ENCODE measurements at places on chromosomes 4 and X.

DNA sequence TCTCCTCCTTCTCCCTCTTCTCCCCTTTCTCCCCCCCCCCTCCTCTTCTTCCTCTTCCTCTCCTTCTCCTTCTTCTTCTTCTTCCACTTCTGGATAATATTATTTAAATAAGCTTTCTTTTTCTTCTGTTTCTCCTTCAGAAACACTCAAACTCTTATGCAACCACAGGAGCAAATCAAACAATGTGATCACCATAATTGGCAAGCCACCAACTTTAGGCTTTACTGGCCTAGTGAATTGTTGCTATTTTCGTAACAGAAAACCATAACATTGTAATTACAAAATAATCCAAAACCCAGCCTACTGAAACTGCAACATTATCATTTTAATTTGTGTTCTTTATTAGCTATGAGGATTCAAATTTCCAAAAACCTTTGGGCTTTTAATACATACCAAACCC, 14.3 kb downstream of the DCAF8L1 start:
- no peak for DNase-seq

DNA sequence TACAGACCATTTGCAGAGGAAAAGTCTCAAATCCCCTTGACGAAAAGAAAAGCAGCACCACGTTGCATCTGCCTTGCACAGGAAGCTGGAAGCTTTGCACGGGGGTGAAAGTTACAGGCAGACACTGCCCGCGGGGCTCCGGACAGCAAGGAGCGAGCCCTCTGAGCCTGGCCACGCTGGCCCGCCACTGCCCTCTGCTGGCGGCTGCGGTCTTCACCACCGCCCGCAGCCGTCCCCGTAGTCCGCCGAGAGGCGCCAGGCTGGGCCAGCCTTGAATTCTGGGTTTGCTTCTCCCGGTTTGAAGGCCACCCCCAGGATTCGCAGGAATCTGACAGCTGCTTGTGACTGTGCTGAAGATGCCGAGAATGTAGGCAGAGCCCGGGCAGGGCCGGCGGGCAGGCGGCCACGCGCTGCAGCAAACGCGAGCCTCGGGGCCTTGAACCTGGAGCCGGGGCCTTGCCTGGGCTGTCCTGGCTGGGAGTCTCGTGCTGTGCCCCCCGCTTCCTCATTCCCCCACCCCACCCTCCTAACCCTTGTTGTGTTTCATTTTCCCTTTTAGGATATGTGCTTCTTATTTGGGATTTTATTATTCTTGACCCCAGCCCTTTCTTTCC, 49.2 kb downstream of the ENPP6 start:
- DNase-seq: peak; percentile 73

- no peak for DNase-seq
Measured at GRCh38 chrX:112819008-112819640, 21.5 kb downstream of the AMOT start.

DNA sequence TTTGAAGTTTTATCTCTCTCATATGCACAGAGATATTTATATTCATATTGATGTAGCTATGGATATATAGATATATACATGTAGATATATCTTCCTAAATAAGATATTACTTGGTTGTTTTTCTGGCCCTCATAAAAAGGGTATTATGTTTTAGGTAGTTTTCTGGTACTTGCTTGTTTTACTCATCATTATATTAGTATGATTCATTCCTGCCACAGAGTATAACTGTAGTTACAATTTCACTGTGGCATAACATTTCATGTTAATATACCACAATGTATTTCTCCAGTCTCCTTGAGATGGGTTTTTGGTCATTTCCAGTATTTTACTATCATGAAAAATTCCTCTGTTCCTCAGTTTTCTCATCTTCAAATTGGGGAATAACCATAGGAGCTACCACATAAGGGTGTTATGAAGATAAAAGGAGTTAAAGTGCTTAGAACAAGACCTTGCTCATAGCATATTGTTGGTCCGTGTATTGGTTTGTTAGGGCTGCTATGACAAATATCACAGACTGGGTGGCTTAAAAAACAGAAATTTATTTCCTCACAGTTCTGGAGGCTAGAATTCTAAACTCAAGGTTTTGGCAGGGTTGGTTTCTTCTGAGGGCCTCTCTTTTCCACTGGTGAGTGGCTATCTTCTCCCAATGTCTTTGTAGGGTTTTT, 129.7 kb downstream of the TMEM164 start:
- DNase-seq: no peak

- DNase-seq: no peak
Measured at GRCh38 chr4:184961660-184962059, 56.6 kb upstream of the HELT start.

GRCh38 chrX:14700982-14701381, 171.6 kb downstream of the GLRA2 start:
- no peak for DNase-seq

GRCh38 chrX:15336023-15336413, 695 bp upstream of the PIGA start:
- peak; percentile 2 for DNase-seq
